ENCODE measurements at places on chromosomes 7 and 10.

DNA sequence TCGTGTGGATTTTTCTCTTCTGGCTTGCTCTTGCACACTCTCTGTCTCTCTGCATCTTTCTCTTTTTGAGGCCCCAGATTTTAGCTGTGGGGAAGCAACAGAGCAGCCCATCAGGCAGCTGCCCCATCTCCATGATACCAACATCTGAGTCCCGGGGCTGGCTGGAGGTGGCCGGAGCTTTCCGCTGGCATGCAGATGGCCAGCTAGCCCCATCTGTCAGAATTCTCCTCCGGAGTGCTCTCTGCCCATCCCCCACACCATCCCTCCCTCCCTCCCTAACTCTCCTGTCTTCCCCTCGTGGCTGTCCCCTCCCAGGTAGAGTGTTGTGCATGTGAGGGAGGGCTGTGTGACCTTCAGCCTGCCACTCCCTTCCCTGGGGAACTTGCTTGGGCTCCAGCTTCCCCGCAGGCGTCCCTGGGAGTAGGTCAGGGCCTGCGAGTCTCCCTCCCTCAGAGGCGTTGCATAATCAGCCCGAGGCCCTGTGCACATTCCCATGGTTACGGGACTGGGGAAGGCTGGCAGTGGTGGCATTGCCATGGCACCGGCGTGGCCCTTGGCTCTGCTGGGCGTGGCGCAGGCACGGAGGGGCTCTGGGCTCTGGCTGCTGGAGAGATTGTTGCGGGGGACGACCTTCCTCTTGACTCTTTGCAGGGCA lies 24.7 kb downstream of the GHRHR start:
- DNase-seq = no peak

DNA sequence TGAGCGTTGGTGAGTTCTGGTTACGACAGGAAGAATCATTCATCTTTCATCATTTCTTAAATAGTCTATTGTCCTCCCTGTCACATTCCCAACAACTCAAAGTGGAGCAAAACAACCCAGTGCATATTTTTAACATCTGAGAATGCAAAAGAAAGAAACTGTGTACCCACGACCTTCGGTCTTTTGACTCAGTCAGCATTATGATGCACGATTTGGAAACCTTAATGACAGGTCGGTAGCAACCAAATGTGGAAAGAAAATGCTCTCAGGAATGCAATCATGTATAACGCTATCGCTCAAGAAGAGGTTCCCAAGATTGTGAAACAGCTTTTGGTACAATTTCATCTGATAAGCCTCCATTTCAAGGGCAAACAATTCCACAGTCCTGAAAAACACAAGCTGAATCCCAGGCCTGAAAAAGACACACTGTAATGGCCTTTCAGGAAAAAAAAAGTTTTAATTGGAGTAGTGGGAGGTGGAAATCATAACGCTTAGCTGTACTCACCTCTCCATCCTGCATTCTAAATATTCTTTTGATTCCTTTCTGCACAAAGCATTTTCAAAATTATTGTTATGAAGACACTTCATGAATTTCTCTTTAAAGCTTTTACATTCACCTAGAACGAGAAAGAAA lies 2.6 kb downstream of the COX19 start:
- no peak for DNase-seq

DNA sequence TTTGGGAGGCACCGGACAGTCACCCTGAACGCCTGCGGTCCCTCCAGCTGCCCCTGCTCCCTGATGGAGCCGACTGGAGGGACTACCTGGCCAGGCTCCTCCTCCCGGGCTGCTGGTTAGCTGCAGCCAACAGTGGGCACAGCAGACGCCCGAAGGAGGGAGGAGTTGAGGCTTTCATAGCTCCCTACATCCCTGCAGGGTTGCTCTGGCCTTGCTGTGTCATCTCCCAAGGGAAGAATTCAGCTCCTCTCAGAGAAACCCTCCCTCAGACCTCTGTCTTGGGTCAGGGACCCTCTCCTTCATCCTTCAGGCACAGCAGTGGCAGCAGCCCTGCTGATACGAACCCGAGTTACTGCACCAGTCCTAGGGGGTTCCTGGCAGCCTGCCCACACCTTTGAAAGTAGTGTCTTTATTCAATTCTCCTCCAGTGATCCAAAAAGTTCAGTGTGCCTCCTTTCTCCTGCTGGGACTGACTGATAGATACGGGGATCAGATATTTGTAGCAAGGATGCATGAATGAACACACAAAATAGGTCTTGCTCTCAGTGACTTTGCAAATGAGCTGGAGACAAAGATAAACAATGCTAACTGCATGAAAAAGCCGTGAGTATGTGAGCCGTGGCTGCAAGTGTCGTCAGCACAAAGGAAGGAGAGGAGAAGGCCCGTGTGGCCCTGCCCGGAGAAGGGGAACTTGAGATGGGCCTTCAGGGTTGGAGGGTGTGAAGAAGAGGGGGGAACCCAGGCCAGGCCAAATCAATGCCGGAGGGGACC lies 136.6 kb downstream of the PRKAG2 start:
- no peak for DNase-seq

DNA sequence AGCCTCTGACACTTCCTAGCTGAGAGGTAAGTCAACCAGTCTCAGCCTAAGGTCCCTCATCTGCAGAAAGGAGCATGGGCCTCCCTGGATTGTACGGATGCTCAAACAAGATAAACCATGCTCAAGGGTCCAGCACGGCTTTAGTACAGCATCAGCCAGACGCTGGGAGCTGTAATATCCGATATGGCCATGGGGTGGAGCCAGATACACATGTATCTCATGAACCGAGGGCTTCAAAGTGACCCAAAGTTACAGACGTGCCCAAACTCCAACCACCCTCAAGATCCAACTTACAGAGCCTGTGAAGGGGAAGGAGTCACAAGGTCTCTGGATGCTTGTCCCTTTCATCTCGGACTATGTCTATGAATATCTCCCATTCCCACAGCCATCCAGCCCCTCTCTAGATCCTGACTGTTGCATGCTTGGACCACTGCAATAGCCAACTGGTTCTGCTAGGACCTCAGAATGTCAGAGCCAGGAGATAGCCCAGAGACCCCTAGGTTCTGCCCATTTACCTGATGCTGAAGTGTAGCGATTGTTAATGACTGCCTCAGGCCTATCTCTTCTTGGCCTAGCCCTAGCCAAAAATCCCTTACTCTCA lies 142.4 kb downstream of the SH3PXD2A start:
- DNase-seq = peak; percentile 81

GRCh38 chr7:9017286-9017685 lies 583.9 kb downstream of the NXPH1 start:
- DNase-seq = no peak

DNA sequence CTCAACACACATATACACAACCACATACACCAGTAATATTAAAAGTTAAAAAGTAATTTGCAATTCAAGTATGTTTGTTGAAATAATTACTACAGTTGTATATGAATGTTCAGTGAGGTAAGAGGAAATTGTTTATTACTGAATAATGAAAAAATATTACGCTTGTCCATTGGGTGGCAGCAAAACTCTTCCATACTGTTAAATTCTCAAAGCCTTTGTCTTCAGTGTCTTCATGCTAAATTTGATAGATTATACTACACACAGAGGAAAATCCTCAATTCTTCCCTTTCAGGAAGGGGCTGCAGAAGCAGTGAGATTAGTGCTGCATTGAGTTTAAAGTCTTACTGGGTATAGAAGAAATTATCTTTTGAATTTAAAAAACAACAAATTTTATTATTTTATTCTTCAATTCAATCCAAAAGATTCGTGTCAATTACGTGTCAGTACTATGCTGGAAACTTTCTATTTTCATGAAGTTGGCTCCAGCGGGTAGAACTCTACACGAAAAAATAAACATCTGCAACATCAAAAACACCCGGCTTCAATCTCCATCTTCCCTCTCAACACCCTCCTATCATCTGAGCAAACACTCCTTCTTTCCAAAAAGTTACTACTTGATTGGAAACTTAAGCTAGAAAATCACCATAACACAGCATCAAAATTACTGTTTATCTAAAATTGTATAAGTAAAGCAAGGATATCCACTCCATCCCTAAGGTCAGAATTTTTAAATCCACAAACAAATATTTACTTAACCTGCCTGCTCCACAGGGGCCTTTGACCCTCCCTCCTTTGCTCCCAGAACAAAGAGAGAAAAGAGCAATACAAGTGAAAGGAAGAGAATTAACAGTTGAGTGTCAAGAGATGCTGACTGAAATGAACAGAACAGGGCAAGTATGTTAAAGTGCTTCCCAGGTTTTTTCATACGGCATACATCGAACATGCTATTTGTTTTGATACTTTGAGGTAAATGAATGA lies 37.0 kb upstream of the TES start:
- DNase-seq = no peak

DNA sequence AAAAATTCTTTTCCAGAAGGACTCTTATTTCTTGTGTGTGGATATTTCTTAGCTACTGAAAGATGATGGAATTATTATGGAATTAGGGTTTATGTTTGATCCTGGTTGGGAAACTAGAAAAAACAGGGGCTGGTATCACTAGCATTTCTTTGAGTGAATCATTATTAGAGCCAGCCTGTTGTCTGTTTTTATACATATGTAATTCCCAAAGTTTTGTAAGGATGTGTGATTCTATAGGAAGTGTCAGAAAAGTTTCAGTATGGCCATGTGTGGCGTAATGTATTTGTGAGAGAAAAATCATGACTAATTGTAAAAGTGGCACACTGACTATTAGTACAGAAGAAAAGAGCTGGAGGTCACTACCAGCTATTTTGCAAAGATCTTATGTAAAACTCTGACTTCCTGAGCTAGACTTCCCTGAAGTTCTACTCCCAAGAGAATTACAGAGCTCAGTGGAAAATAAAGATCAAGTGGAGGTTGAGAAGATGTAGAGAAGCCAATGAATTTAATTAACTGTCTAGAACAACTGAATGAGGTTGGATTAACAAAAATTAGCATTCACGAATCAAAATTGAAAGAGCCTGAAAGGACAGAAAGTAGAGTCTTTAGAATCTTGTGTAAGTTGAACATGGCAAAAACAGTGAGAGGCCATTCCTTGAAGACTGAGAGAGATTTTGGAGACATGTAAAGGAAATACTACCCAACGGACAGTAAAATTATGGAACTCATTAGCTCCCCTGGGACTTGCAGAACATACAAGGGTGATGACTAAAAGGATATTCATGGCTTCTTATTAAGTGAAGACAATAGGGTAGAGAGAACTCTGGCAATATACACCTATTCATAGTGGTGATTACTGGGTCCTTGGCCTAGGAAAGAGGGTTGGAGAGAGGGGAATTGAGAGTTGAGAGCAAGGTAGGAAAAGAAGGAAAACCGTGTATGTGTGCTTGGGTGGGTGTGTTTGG lies 12.5 kb downstream of the ZNF365 start:
- no peak for DNase-seq

- DNase-seq = no peak
Observed at GRCh38 chr10:6567884-6568283, 12.2 kb downstream of the PRKCQ start.

- DNase-seq = no peak
Observed at GRCh38 chr7:55055479-55055878, 36.7 kb downstream of the EGFR start.

DNA sequence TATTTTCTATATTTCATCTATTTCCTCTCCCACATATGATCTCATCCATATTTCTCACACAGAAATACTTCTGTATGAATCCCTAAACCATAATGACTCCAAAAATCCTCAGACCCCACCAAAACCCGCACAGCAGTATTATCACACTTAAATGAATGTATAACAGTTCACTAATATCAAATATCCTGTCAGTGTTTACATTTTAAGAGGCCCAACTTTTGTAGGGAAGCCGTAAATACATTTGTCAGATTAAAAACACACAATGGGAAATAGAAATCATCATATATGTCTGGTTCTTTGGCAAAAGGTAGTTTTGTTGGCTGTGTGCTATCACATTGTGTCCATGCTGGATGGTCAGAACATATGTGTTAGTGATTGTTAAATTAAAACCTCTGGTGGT lies 4.2 kb downstream of the AUTS2 start:
- no peak for DNase-seq

- no peak for DNase-seq
Observed at GRCh38 chr10:95327367-95327766, 36.6 kb upstream of the PDLIM1 start.

- DNase-seq = peak; percentile 67
Observed at GRCh38 chr10:6348096-6348874, 145.6 kb downstream of the PFKFB3 start.

GRCh38 chr7:132403465-132404110 lies 172.7 kb downstream of the PLXNA4 start:
- no peak for DNase-seq

GRCh38 chr10:124245191-124245590 lies 151.8 kb upstream of the CHST15 start:
- no peak for DNase-seq

DNA sequence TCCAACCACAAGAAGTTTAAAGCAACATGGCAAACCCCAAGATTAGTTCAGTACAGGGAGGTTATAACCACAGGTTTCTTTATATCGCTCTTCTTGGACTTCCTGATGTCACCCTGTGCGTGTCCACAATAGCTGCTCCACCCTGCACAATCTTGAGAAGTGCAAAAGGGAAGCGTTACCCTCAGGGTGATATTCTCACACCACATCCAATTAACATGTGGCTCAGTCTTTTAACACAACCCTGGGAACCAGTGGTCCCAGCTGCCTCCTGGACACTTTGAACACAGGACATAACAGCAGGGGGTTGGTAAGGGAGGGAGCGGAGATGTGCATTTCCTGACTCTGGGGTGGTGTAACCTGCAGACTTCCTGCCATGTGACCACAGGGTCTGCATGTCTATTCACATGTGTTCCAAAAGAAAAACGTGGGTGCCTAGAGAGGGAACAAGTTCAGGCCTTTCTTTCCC lies 64.6 kb downstream of the GSAP start:
- DNase-seq = peak; percentile 22

DNA sequence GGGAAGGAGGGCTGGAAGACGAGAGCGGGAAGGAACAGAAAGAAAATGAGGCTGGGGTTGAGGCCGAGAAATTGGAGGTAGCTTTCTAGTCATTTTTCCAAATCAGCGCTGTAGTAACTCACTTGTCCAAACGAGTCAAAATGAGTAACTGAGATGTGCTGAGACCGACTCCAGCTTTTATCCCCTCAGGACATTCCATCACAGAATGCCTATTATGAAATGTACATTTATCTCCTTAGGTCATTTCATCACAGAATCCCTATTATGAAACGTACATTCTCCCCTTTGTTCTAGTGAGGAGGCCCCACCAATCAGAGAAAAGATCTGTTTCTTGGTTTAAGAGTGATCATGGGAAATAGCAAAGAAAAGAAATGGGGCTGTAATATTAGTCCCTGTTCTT lies 55.7 kb upstream of the AMPH start:
- DNase-seq = no peak

DNA sequence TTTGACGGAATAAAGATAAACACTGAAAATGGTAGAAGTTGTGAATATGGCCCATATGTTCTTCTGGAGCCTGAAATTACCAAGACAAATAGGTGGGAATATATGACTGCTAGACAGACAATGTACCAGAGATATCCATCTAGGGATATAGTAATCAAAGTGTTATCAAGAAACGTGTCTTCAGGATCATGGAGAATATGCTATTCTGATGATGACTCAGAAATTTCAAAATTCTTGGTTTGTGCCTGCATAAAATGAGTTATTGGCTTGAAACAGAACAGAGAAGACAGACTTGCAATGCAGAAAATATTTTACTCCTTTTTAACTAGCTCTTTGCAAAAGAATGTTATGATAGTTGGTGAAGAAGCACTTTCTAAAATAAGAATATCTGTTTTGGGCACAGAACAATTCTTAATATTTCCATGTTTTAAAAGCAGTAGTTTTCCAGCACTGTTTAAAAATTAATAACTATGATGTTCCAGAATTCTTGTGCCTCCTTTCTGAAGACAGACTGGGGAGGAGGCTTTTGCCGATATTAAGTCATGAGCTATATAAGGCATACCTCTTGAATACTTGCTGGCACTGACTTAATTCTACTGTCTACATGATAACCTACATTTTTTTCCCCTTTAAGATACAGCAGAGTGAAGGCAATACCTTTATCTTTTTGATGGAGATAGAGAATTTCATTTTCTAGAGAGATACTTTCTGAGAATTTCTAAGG lies 34.4 kb upstream of the CABCOCO1 start:
- DNase-seq = no peak

All from stimulated activated CD8-positive, alpha-beta memory T cell treated with anti-CD3 and anti-CD28 coated beads, Interleukin-4, amount 100 ng/mL, for 4 hours (primary cell).